Calu3 (cell line): ENCODE measurements at places on chromosomes 5 and 9.

DNA sequence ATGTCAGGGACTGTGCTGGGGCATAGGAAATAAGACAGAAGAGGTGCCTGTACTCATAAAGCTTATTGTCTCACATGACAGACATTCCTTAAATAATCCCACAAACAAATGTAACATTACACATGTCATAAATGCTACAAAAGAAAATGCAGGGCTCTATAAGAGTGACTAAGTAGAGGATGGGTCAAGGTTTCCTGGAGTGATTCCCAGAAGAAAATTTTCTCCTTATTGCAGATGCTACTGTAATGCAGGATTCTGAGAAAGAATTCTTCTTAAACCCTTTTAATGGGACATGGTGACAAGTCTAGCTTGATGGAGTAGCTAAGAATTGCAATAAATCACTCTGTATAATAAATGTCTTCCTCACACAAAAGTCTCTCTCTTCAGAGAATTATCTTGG lies 55.7 kb downstream of the SH3TC2 start:
- H3K36me3 ChIP-seq, result peaks cover 25% of the 10 kb centered on the region
- H3K4me1 ChIP-seq, result peaks cover 58% of the 10 kb centered on the region
- no peak overlapping the region for H3K27ac ChIP-seq
- H3K4me3 ChIP-seq, result no peak overlapping the region

DNA sequence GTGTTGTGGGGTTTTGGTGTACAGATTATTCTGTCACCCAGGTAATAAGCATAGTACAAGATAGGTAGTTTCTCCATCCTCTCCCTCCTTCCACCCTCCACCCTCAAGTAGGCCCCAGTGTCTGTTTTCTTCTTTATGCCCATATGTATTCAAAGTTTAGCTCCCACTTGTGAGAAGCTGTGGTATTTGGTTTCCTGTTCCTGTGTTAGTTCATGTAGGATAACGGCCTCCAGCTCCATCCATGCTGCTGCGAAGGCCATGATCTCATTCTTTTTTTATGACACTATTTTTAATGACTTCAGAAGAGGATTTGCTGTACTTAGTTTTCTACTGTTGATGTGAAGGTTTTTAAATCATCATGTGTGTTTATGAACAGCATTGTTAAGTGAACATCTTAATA lies 11.9 kb downstream of the CCDC180 start:
- DNase-seq, result no peak
- no peak overlapping the region for H3K27ac ChIP-seq
- no peaks in the 10 kb centered on the region for H3K4me1 ChIP-seq
- H3K27me3 ChIP-seq, result no peaks in the 10 kb centered on the region

DNA sequence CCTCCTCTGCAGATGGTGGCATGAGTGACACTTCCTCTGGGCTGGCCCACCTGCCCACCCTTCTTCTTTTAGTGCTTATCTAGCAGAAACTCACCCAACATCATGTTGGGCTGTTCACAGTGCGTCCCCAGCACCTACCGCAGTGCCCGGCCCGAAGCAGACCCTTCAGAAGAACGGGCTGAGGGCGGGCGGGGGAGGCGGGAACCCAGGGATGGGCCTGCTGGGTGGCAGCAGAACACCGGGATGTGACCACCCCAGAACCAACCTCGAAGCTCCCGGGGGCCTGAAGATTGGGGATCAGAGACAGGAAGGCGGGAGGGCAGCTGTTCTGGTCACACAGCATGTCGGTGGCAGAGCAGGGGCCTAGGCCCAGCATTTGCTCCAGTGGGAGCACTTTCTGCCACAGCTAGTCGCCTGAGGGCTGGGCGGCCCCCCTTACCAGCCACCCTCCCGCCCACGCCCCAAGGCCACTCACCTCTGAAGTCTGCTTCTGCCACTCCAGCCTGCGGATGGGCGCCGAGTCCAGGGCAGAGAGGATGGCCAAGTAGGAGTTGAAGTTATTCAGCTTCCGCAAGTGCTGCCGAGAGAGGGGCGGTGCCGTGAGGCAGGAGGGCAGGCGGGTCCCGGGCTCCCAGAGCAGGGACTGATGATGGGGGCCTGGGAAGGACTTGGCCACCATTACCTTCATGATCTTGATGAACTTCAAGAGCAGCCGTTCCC lies 38.7 kb downstream of the PRRT1B start:
- H3K27me3 ChIP-seq, result no peaks in the 10 kb centered on the region
- no peak for DNase-seq
- no peaks in the 10 kb centered on the region for H3K4me1 ChIP-seq
- H3K4me3 ChIP-seq, result no peak overlapping the region
- H3K27ac ChIP-seq, result no peak overlapping the region

DNA sequence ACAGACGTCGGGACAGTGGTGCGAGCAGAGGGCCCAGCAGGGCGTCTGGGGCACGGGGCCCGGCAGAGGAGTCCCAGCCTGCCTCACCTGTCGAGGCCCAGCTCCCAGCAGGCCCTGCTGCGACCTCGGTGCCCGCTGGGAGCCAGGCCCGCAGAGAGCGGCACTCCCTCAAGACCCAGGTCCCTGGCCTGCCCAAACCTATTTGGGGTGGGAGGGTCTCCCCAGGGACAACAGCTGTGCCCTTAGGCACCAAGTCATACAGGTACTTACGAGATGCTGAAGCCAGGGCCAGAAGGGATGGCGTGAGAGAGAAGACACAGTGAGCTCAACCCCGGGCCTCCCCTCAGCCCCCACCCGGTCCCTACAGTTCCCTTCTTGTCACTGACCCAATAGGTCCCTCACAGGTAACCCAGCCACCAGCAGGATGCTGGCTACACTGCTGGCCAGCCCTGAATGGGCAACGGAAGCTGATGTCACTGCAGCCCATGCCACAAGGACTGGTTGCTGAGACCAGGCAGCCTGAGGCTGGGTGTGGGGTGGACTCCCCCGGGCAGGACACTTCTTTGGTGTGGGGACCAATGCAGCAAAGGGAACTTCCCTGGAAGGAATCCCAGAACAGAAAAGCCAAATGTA lies 3.7 kb downstream of the NSMF start:
- H3K27me3 ChIP-seq, result no peaks in the 10 kb centered on the region
- H3K27ac ChIP-seq, result no peak overlapping the region
- DNase-seq, result no peak
- H3K4me1 ChIP-seq, result no peaks in the 10 kb centered on the region
- H3K4me3 ChIP-seq, result no peak overlapping the region
- H3K36me3 ChIP-seq, result peaks cover 12% of the 10 kb centered on the region

- H3K27ac ChIP-seq, result no peak overlapping the region
- DNase-seq, result no peak
- no peaks in the 10 kb centered on the region for H3K36me3 ChIP-seq
- no peaks in the 10 kb centered on the region for H3K27me3 ChIP-seq
These were observed 32.0 kb downstream of the PLPP1 start for GRCh38 chr5:55502759-55503158.

- peaks cover 6% of the 10 kb centered on the region for H3K4me1 ChIP-seq
- H3K27ac ChIP-seq, result no peak overlapping the region
- DNase-seq, result no peak
- no peaks in the 10 kb centered on the region for H3K36me3 ChIP-seq
- no peaks in the 10 kb centered on the region for H3K27me3 ChIP-seq
- H3K4me3 ChIP-seq, result no peak overlapping the region
These were observed 28.1 kb downstream of the NIPBL start for GRCh38 chr5:36904677-36905076.

DNA sequence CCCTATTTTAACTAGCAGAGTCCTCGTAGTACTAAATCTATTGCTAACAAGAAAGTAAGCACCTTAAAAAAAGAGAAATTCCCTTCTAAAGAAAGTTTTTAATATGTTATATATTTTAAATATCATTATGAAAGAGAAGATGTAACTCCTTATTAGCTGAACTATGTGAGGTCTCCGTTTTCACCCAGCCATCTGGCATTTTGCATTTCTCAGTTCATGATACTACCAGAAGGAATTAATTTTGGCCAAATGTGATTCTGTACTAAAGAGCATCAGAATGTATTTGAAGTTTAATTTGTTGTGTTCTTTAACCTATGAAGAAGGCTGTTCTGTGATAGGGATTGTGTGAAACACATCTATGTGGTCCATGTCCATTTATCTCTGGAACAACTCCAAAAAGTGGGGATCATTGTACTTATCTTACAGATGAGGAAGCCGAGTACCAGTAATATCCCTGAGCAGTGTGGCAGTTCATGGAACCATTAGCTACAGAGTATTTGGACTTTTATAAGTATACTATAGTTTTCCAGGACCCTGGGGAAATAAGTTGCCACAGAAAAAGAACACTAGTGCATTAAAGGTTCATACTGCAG lies 29.8 kb downstream of the TNFAIP8 start:
- H3K4me1 ChIP-seq, result peaks cover 17% of the 10 kb centered on the region
- H3K27ac ChIP-seq, result no peak overlapping the region
- no peak overlapping the region for H3K4me3 ChIP-seq
- no peaks in the 10 kb centered on the region for H3K36me3 ChIP-seq
- no peaks in the 10 kb centered on the region for H3K27me3 ChIP-seq

DNA sequence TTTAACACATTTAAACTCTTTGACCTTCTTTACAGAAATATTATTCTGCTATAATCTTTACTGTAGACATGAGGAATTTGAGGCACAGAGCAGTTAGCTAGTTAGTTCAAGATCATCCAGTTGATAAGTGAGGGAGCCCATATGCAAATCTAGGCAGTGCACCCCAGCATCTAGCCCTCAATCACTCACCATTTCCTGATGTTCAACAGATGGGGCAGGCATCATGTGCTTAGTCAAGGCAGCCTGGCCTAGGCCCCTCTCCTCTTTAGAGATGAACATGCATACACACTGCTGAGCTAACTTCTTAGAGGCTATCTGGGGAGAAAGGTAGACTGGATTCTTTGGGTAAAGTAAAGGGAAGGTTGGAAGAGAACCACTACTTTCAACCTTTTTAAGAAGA lies 206.8 kb upstream of the SLC24A2 start:
- DNase-seq, result no peak
- no peak overlapping the region for H3K27ac ChIP-seq
- H3K27me3 ChIP-seq, result peaks cover 13% of the 10 kb centered on the region
